ENCODE measurements at places on chromosomes 4 and X.

DNA sequence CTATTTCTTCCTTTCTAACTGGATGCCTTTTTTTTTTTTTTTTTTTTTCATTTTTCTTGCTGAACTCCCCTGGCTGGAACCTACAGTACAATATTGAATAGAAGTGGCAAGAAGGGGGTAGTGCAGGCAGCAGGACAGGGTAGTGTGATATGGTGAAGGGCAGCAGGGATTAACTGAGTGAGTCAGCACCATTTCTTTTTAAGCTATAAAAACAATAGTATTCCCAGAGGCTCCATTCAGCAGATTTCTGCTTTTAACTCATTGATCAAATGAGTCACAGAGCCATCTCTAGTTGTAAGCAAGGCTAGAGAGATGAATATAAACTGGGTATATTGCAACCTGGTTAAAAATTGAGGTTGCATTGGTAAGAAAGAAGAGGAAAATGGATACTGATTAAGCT is 53.6 kb upstream of the SETD7 start:
- peak; percentile 61 for DNase-seq

DNA sequence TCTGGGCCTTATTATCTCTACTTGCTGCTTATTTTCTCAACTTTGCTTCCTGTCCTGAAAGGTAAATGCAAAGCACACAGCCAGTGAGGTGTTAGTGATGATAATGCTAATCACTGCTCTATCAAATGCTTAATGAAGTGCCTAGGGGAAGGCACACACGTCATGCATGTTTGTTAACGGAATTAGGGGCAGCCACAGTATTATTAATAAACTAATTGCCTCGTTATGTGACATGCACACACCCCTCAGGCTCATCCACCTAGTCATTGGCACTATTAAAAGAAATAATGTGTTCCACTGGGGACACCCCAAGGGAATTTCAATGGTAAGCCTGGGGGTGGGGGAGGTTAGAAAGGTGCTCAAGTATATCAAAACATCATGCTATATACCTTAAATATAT is 125.2 kb downstream of the GUCY2F start:
- DNase-seq = no peak

DNA sequence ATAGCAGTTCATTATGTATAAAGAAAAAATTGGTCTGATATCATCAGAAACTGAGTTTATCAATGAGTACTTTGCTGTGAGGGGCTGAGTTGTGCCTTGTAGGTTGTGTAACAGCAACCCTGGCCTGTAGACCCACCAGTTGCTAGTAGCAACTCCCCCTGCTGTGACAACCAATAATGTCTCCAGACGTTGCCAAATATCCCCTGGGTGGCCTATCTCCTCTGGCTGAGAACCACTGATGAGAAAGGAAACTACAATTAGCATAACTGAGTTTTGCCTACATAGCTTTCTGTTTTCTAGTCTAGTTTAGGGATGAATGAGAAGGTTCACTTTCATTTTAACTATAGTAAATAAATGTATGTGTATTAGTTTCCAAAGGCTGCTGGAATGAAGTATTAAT is 234.1 kb downstream of the CPE start:
- no peak for DNase-seq

DNA sequence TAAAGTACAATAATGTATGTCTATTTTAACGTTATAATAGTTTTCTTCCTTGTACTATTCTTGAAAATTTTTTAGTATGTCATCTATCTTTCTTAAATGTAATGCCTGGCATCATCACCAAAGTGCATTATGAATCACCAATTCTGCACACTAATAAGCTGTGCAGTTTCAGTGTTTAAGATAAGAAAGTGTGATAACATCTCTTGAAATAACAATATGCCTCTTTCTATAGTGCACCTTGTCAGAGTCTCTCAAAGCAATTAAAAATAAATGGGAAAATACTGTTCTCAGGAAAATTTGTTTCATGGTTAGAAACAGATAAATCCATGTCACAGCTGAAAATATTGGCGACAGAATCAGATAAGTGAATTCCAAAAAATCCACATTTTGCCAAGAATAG is 457.4 kb upstream of the PCDH10 start:
- no peak for DNase-seq

GRCh38 chrX:103531002-103531401 is 11.7 kb upstream of the RAB40A start:
- DNase-seq = peak; percentile 77

- no peak for DNase-seq
These were observed 13.8 kb upstream of the TXLNG start for GRCh38 chrX:16772460-16772859.

DNA sequence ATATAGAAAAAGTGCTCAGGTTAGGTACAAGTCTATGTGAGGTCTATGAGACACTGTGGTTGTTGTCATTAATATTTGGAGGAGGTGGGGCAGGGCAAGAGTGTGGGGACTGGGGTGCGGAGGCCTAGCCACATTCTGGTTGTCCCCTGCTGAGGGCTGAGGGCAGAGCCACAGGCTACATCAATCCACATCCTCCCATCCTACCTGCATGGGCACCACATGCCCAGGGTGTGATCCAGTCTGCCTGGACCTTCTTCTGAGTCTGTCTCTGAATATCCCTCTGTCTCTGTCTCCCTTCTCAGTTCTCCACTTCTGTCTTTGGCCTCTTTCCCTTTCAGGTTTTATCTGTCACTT is 1.2 kb upstream of the GATA1 start:
- DNase-seq = no peak

GRCh38 chr4:53602390-53602789 is 11.1 kb upstream of the LNX1 start:
- DNase-seq = no peak

- DNase-seq = no peak
These were observed 92.1 kb downstream of the RELL1 start for GRCh38 chr4:37594099-37594498.

DNA sequence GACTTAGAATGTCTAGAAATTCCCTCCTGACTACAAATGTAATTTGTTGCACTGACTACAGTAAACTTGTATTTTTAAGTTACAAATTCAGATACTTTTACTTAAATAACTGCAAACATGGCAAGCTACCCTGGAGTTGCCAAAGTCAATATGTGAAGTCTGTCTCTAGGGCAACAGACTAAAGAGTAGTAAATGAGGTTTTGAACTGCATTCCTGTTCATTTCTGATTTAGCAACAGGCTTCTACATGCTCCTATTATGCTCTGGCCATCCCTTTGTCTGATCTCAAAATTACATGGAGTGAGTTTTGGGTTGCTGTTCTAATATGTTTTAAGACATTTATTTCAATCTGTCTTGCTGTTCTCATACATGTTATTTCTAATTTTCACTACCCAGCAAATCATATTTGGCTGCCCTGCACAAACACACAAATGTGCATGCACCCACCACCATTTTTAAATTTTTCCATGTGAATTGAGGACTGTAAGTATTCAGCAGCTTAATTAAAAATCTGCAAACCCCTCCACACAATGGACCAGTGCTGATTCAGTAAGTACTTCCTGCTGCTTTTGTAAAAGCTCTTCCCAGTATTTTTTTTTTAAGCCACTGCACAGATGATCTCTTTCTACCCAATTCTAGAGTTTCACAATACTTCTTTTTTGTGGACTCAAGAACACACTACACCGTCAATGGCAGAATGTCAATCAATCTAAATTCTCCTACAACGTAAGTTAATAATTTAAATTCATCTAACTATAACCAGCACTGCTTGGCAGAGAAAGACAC is 26.7 kb downstream of the SH3RF1 start:
- DNase-seq = peak; percentile 62

GRCh38 chr4:125268068-125268755 is 46.5 kb upstream of the FAT4 start:
- DNase-seq = no peak

DNA sequence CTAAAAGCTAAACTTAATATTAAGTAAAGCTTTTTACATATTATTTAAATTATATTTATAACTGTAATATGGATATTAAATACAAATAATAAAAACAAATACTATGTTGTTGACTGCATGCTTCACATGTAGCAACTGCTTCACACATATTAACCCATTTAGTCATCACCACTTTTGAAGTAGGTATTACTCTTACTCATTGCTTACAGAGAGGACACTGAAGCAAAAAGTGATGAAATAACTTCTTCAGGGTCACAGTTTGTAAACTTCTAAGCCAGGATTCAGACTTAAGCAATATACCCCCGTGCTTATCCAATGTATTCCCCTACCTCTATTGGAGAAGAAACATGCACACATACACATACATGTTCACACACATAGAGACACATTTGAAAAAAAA is 166.6 kb downstream of the DKK2 start:
- peak; percentile 11 for DNase-seq

DNA sequence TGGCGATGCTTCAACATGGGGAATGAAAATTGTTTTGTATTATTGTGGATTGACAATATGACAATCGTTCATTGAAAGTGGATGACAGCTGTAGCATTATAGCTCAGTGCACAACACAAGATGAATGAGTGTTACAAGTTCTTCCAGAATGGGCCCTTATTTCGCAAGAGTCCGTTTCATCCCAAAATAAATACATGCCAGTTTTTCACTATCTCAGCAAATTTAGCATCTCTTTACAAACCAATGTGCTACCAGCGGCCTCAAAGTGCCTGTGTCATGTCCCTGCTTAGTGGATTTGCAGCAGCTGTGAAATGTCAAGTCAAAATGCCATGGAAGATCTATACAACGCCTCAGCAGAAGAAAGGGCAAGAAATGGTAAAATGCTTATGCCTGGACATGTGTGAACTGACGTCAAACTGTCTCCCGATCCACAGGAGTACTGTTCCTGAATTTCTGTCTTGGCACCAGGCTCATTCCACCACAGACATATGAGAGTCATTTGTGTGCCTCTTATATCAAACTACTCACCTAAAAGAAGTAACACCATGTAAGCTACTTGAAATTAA is 109.6 kb downstream of the MAML3 start:
- DNase-seq = no peak

GRCh38 chr4:140069066-140069465 is 84.9 kb downstream of the MAML3 start:
- no peak for DNase-seq

DNA sequence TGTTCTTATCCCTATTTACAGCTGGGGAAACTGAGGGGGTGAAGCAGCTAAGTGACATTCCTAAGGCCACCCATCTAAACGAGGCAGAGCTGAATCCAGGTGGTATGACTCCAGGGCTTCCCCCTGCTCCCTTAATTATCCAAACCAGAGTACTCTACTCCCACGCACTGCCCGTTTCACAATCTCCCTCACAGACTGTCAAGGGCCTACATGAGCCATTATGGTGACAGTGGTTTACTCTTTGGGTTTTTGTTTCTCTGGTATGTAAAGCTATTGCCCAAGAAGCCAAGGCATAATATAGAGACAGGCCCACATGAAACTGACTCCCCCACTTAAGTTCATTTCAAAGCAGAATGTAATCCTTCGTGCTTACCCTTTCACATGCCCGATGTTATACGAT is 95.1 kb downstream of the NHS start:
- no peak for DNase-seq

- DNase-seq = no peak
These were observed 3.9 kb upstream of the PDE6B start for GRCh38 chr4:621296-622070.

- peak; percentile 75 for DNase-seq
These were observed 118.0 kb upstream of the EDNRA start for GRCh38 chr4:147362938-147363337.

- no peak for DNase-seq
These were observed 3.9 kb downstream of the MSMO1 start for GRCh38 chr4:165331359-165331758.

DNA sequence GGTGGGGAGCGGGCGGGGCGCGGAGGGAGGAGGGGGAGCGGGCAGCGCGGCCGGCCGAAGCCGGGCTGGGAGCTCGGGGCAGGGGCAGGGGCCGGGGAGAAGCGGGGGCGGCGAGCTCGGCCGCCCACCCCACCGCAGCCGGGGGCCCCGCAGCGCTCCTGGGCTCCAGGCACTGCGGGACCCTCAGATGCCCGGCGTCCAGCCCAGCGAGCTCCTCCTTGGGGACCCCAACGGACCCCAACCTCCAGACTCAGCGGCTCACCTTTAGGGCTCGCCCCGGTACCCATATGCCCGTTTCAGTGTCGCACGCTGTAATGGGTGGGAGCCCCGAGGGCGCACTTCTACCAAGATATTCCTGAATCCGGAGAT is 357 bp upstream of the ADGRG2 start:
- DNase-seq = no peak

DNA sequence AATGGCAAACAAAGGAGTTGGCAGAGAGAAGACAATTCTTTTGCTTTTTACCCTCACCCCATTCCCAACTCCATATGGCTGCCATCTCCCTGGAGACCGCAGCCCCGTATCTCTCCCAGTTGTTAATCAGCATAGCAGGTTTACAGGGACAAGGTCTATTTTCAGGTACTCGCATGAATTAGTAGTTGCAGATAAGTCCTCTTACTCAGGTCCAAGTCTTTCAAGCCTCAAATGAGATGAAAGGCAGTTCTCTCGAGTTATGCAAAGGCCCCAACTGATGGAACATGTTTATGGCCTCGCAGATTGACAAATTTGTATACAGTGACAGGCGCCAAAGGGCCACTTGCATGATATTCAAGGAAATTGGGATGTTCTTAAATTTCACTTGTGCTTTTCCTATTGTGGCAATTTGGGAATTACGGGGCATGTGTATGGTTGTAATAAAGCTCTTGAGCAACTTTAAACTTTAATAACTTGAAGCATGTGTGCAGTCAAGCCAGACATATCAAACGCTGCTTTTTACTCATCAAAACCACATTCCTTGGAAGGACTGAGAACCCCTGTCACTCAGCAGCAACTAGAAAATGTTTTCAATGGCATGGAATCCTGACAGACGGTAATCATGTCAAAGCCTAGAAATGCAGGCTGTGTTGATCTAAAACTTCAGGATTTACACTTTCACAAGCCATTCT is 45.1 kb downstream of the KDR start:
- DNase-seq = peak; percentile 38

- no peak for DNase-seq
These were observed 55.2 kb upstream of the TBC1D9 start for GRCh38 chr4:140811429-140811828.

DNA sequence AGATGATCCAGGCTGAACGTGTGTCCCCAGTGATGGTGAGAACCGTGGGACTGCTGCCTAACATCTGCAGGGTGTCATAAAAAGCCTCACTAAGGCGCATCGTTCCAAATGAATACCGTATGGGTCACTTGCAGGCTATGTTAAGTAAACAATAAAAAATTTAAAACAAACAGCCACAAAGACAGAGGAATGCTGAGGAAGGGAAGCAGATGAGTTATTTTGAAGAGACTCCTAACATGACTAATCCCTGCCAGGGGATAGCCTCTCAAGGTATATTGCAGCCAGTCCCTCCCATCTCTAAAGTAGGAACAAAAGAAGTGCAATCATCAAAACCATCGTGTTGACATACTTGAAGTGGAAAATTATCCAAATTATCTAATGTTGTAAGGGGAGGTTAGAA is 83.8 kb downstream of the UNC5C start:
- peak; percentile 40 for DNase-seq
